ENCODE measurements at places on chromosomes 3 and 15. TPM values are rescaled to one million over a fixed set of nuclear protein-coding genes. Genes with fewer than 3 reads are reported as not detected.

Gene POMGNT2
- total RNA-seq, result 6.6 TPM

Gene TYRO3
- 8.5 TPM for total RNA-seq

Gene LRRN1
- not detected for total RNA-seq

Gene TLE3
- 38.7 TPM for total RNA-seq

Data from endothelial cell of coronary artery (primary cell).